ENCODE measurements at places on chromosomes 6 and 20.

DNA sequence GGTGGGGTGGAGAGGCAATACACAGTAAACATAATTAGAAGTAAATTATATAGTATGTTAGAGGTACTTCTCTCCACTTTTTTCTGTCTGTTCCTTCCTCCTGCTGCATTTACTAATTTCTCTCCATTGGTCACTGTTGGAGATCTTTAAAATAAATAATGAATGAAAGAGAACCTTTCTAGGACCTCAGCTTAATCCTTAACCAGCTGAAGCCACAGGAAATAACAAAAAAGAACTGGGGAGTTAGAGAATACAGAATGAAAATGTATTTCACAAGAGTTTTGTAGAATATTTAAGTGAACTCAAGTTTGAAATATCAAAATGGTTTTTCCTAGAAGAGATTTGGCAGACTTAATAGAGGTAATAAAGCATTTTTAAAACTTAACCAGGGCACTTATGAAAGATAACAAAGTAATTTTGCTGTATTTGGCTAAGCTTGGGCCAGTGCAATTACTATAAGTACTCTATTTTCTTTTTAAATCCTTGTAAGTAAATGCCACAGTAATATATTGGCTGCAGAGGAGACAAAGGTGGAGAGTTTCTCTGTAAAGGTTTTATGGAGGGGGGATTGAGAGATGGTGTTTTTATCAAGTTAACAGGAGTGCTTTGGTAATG is 405.0 kb downstream of the CDKAL1 start:
- no peak for DNase-seq

- no peak for DNase-seq
Measured at GRCh38 chr6:41582540-41582939, 36.4 kb downstream of the FOXP4 start.

GRCh38 chr6:2942914-2943563 is 28.3 kb downstream of the SERPINB6 start:
- DNase-seq = no peak

GRCh38 chr20:61874421-61875068 is 191.1 kb downstream of the TAF4 start:
- no peak for DNase-seq

DNA sequence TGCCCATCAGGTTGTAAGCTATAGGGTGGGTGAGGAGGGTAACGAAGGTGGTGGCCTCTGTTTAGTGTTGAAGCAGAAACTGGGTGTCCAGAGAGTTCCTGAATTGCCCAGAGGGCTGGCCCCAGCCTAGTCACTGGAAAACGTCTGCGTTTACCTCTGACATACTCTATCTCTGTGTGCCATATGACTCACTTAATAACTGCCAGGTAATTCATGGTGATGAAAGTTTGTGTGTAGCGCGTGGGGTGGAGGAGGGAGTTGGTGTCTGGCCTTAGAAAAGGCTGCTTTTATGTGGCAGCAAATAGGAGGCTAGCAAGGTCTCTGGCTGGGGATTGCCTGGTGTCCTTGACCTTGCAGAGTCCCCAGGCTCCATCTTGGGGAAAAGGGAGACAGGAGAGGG is 47.3 kb downstream of the SLC35D3 start:
- no peak for DNase-seq

GRCh38 chr20:35042268-35042667 is 50.3 kb downstream of the TRPC4AP start:
- no peak for DNase-seq

DNA sequence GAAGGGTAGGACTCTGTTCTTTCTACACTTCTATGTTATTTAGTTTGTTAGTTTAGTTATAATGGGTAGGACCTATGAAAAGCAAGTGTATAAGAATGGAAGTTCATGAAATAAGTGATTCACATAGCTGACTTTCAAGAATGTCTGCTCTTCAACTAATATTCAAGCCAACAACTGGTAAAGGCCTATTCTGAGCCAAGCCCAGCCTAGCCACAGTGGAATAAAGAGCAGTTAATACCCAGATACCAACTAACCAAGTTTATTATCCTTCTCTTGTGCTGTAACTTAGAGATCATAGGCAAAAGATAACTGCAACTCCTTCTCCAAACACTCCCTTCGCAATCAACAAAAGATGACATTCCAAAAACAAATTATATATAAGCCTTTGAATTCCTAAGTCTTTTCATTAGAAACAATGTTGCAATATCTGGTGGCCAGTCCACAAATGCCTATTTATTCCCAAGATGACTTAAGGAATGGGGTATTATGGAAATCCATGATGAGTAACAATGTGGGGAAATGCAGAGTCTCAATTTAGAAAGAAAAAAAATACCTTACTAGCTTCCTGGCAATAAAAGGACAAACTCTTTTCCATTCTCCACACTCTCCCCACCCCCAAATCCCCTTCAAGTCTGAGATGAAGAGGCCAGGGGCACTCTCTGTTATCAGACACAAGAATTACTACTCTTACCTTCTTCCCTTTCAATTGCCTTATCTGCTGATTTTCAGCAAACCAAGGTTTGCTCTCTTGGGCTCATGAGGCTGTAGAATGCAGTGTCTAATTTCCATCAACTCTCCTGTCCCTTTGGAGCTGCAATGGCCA is 27.4 kb downstream of the BTBD9 start:
- no peak for DNase-seq

DNA sequence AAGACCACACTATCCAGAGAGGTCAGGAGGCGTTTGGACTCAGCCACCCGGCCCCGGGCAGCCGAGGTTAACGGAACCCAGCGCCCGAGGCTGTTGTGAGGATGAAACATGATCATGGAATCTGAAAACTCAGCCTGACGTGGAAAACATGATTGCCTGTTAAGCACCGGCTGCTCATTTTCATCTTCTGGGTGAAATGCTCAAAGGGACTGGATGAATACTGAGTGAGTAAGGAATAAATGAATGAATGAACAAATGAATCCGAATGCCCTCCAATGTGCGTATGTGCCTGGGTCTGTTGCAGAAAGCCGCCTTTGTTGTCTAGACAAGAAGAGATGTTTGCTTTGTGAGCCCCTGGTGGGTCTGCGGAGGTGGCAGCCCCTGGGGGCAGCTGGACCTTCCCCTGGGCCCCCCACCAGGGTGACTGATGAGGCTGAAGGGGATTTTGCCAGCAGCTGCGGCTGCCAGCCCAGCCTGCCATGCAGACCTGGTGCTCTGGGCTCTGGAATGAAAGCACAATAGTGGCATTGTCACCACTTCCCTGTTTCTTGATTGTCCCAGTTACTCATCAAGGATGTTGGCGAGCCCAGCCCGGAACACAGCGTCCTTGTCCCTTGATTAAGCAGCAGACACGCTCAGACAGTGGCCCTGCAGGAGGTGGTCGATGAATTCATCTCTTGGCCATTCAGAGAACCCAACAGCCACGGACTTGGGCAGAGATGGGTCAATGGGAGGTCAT is 211.1 kb downstream of the ANKRD60 start:
- DNase-seq = peak; percentile 85

- no peak for DNase-seq
Measured at GRCh38 chr20:53809217-53809616, 215.6 kb upstream of the ZNF217 start.

DNA sequence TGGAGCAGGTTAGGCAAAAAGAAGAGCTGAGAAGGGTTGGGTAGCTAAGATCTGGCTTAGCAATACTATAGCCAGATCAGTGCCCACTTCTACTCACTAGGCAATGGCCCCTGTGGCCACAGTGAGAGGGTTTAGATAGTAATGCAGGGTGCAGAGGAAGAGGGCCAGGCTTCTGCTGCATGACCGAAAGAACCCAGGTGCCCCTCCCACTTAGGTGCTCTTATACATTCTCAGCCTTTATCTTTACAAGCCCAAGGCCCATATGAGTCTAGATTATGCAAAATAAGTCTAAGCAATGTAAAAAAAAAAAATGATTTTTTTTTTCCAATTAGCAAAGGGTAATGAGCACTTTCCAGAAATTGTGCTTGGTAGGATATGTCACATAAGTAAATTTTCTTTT is 171.3 kb downstream of the CD24 start:
- DNase-seq = no peak

- no peak for DNase-seq
Measured at GRCh38 chr6:122423734-122424133, 24.3 kb downstream of the HSF2 start.

DNA sequence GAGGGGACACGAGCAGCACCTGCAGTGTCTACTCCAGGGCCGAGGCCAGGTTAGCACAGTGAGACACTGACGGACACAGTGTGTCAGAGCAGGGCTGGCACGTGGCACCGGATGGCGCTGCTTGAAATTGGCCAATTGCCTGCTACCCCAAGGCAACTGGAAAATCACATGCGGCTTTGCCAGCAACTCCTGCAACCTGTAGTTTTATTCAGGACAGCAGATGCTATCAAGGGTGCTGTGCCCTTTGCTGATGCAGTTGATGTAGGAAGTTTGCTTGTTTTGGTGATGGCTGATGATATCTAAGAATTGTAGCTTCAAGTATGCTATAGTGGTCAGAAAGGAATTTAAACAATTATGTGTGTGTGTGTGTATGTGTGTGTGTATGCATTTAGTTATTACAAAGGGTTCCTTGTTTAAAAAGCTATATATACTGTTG is 25.9 kb downstream of the RIN2 start:
- no peak for DNase-seq

DNA sequence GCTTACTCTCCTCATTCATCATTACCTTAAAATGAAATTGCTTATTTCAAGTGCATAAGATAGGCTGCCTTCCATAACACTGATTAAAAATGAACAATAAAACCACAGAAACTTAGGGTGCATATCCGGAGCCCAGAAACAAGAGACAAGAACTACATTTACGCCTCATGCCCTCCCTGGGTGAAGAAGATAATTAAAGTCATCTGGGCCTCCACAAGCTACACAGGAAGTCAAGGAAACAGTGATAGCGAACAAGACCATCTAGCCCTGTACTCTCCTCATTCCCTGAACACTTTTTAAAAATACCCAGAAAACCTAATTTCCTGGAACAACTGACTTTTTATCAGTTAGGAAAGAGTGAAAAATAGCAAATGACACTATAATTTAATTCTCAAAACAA is 6.3 kb downstream of the SOD2 start:
- DNase-seq = no peak
